Naive B cell (primary cell): ENCODE measurements at places on chromosomes 2 and 18.

DNA sequence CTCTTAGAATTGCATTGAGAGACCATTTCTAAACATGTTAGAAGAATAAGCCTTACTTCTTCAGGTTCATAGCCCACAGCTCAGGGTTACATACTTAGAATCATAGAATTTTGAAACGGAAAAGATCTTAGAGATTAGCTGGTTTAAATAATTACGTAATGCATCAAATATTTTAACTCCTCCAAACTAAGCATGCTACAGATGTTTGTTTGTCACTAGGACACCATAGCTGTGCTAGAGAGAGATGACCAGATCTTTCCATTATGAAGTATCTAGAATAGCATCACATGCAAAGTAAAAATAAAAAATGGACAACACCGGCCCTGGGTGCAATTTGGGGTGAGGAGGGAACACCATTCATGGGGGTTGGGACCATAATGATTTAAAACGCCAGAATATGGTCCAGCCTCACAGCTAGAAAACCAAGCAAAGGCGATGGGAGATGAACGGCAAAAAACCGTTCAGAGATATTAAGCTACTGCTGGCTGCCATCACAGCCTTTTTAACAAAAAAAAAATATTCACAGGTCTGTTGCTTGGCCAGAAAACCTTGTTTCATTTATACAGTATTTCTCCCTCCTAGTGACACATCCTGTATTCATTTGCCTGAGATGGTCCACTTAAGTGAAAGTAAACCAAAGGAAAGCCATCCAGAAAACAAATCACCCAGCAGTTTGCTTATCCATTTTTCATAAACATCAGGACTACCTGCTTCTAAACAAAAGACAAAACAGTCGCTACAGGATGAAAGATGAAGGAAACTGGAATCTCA lies 94.2 kb downstream of the EPHA4 start:
- H3K4me3 ChIP-seq = no peak overlapping the region
- DNase-seq = no peak
- H3K27me3 ChIP-seq = no peaks in the 10 kb centered on the region

DNA sequence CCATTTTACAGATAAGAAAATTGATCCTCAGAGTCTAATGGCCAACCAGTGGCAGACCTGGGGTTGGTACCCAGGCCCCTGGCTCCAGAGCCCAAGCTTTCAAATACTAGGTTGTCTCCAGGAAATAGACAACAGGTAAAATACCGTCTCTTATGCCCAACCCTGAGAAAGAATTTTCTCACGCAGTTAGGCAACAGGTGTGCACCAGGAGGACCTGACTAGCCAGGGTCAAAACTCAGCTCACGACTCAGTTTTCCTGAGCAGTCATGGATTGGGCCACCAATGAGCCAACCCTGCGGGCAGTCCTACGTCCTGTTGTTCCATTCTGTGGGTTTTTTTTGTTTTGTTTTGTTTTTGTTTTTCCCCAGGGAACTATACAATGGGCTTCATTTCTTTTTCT lies 13.5 kb downstream of the TRIB2 start:
- no peaks in the 10 kb centered on the region for H3K27me3 ChIP-seq
- no peak overlapping the region for H3K27ac ChIP-seq
- DNase-seq = no peak
- H3K4me3 ChIP-seq = no peak overlapping the region

DNA sequence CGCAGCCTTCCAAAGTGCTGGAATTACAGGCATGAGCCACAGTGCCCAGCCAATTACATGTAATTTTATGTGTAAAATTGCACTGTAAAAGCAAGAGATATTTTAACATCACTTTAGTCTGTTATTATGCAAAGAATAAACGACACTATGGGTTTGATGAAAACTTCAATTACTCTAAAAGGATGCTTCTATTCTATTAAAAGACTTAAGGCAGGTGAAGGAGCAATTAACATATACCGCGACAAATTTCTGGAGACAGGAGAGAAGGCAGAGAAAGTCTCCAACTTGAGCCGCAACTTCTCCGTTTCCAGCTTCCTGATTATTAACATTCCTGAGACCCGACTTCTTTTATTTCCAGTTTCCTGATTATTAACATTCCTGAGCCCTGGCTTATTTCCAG lies 53.7 kb downstream of the FAM210A start:
- DNase-seq = no peak
- H3K27ac ChIP-seq = no peak overlapping the region
- H3K36me3 ChIP-seq = peaks cover 8% of the 10 kb centered on the region
- H3K4me3 ChIP-seq = no peak overlapping the region

- no peaks in the 10 kb centered on the region for H3K27me3 ChIP-seq
- no peaks in the 10 kb centered on the region for H3K36me3 ChIP-seq
- DNase-seq = peak; percentile 11
- no peak overlapping the region for H3K27ac ChIP-seq
- H3K4me3 ChIP-seq = no peak overlapping the region
Measured at GRCh38 chr2:18940184-18940583, 350.8 kb upstream of the NT5C1B start.

GRCh38 chr18:58993260-58993659 lies 128.6 kb downstream of the ZNF532 start:
- no peak overlapping the region for H3K4me3 ChIP-seq
- H3K36me3 ChIP-seq = peaks cover 8% of the 10 kb centered on the region
- DNase-seq = no peak
- H3K27ac ChIP-seq = no peak overlapping the region
- no peaks in the 10 kb centered on the region for H3K27me3 ChIP-seq

DNA sequence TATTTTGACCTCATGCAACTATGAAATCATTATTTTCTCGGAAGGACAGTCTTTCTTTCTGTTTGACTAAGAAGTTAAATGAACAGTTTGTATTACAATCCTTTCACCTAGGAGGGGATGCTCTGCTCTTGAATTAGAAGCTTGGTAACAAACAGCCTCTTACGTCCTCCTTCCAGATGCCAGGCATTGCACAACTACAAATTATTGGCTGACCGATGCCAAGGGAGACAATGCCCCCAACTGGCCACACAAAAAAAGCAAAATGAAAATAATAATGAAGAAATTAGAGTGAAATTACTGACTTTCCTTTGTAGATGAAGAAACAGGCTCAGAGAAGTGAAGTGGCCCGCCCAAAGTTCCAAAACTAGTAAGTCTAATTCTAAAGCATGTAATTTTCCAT lies 177.9 kb downstream of the CYRIA start:
- no peaks in the 10 kb centered on the region for H3K4me1 ChIP-seq
- H3K27ac ChIP-seq = no peak overlapping the region
- peaks cover 31% of the 10 kb centered on the region for H3K27me3 ChIP-seq

DNA sequence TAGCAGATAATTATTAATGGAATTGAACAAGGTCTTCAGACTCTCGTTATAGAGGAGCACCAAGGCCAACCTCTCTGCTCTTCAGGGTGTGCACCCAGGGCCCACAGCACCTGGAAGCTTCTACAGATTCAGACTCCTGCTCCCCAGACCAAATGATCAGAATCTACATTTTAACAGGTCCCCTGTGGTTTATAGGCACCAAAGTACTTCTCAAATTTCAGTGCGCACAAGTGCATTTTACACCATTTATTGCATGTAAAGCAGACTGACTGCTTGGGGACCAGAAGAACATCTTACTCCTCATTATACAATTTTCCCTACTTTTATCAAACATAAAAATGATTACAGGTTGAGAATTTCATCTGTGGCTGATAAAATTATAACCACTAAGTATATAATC lies 163.9 kb downstream of the COL4A4 start:
- H3K36me3 ChIP-seq = peaks cover 39% of the 10 kb centered on the region
- H3K27ac ChIP-seq = no peak overlapping the region
- H3K4me1 ChIP-seq = no peaks in the 10 kb centered on the region
- H3K4me3 ChIP-seq = no peak overlapping the region
- H3K27me3 ChIP-seq = no peaks in the 10 kb centered on the region

DNA sequence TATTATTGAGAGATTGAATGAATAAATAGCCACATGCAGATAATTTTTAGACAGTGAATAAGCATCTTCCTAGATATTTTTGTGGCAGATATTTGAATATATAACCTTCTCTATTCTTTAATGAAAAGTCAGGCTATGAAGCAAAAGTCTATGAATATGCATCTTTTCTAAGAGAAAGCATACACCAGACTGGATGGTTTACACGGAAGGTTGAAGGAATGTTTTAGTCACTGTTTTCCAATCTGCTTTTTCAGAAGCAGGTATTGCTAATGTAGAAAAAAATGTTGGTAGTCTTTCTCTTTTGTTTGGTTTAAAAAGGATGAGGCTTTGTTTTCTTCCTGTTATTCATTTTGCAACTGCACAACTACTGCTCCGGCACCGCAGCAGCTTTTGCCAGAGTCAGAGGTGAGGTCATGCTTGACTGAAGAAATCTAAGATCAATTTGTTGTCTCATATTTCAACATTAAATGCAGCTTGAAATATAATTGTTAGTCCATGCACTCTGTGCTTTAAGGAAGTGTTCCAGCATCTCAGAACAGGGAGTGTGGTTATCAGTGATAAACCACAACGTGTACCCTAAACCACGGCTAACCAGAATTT lies 1540.8 kb upstream of the PIK3C3 start:
- no peaks in the 10 kb centered on the region for H3K4me1 ChIP-seq
- no peaks in the 10 kb centered on the region for H3K27me3 ChIP-seq
- no peak overlapping the region for H3K4me3 ChIP-seq
- H3K27ac ChIP-seq = no peak overlapping the region

- no peaks in the 10 kb centered on the region for H3K36me3 ChIP-seq
- no peak overlapping the region for H3K27ac ChIP-seq
- DNase-seq = no peak
- no peaks in the 10 kb centered on the region for H3K27me3 ChIP-seq
- no peak overlapping the region for H3K4me3 ChIP-seq
Measured at GRCh38 chr2:166240387-166241313, 112.8 kb upstream of the SCN1A start.

GRCh38 chr2:9806656-9807055 lies 36.6 kb upstream of the TAF1B start:
- no peak overlapping the region for H3K4me3 ChIP-seq
- no peak overlapping the region for H3K27ac ChIP-seq
- H3K4me1 ChIP-seq = no peaks in the 10 kb centered on the region
- peaks cover 3% of the 10 kb centered on the region for H3K27me3 ChIP-seq
- H3K36me3 ChIP-seq = no peaks in the 10 kb centered on the region
